Lung microvascular endothelial cell (primary cell): ENCODE measurements at places on chromosomes 13 and 19.

DNA sequence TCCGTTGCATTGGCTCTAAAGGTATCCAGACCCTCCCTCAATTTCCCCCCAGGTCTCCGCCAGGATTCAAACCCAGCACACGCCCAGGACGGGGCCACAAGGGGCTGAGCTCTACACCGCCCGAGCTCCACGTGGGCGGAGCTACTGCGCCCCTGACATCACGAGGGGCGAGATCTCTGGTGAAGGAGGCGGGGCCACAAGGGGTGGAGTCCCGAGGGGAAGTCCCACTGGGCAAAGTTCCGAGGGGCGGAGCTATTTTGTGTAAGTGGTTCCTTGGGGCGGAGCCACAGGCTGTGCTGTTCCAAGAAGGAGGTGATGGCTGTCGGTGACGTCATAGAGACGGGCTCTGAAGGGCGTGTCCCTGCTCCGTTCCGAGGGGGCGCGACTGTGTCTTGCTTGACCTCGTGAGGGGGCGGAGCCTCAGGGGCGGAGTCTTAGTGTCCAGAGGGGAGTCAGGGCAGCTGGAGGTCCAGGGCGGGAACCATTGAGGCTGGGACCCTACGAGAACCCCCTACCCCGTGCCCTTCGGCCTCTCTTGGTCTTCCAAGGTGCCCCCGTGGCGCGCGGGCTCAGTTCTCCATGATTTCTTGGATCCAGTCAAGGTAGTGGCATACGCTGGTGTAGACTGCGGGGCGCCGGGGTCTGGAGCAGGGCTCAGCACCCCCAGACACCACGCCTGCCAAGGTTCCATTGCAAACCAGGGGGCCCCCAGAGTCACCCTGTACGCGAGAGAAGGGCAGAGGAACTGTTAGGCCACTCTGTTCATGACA, 1.3 kb upstream of the KLK8 start:
- no peak for DNase-seq

GRCh38 chr13:101536079-101536478, 83.6 kb downstream of the ITGBL1 start:
- DNase-seq, result no peak

DNA sequence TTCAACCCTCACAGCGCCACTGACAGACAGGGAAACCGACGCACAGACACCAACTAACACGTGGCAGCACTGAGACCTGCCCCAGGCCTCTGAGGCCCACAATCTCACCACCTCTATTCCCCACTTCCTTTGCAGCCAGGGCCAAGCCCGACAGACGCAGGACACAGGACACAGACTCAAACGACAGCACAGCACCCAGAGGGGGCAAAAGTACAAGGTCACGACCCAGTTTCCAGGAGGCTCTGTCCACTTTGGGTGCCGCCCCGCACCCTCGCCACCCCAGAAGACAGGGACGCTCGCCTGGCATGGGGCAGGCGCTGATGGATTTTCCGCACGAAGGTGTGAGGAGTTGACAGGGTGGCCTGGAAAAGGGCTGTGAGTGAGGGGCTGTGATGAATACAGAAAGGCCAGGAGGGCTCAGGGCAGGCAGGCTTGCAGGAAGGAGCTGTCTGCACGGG, 48.8 kb downstream of the MLLT1 start:
- DNase-seq, result no peak

GRCh38 chr19:5298471-5298901, 42.1 kb downstream of the PTPRS start:
- no peak for DNase-seq

DNA sequence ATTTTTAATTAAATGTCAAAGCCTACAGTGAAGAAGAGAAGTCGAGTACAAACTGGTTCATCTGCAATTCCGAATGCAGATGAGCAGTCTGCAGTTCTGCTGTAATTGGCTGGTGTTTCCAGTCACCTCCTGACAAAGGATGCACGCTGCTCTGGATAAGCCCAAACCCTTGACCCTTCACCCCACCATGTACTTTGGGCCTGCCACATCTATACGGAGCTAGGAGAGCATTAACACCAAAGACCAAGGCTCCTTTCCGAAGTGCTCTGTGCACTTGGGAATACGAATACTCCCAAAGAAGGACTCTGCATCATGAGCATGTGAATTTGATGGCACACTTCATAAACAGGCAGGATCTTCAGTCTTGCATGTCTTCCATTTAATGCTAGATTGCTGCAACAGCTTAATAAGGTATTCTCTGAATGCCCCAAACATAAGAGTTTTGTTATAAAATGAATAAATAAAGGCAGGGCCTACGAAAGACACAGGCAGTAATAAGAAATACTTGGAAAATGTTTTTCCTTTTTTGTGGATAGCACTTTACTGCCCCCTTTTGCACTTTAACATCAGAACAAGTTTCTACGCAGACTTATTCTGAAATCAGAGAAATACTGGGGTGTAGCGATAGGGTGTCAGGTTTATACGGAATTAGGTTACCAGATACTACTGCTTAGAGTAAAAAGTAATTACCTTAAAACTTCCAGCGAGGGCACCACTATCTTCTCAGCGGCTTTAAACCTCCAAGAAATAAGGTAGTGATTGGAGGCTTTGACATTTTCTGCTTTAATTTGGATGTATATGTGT, 15.0 kb downstream of the EFNB2 start:
- peak; percentile 58 for DNase-seq

GRCh38 chr19:1357531-1358109, 26.1 kb upstream of the NDUFS7 start:
- no peak for DNase-seq

- DNase-seq, result no peak
These were observed 283.3 kb downstream of the FOXO1 start for GRCh38 chr13:40383132-40383531.

DNA sequence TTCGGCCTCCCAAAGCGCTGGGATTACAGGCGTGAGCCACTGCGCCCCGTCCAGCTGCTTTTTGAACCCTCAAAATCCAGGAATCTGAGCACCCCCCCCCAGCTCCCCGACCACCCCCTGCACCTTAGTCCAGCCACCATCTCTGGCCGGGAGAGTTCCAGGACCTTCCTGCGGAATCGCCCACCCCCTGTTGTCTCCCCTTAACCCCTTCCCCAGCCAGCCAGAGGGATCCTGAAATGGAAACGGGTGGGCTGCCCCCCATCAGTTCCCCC, 772 bp upstream of the MBD3 start:
- DNase-seq, result no peak

- no peak for DNase-seq
These were observed 47.3 kb upstream of the GPR183 start for GRCh38 chr13:99354371-99354951.

DNA sequence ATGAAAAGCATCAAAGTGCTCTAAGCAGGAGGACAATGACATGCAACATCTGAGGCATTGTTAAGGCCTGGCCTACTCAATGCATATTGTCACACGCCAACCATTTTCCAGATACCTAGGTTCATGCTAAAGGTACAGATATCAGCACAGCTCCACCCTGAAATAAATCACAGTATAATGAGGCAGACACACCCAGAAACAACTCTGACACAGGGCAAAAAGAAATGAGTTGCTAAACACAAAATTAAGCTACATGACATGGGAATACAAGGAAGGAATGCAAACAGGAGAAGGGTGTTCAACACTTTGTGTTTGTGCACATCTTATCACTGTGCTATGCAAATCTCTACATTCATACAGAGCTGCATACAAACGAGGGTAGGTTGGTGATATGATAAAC, 86.5 kb downstream of the EPSTI1 start:
- no peak for DNase-seq

DNA sequence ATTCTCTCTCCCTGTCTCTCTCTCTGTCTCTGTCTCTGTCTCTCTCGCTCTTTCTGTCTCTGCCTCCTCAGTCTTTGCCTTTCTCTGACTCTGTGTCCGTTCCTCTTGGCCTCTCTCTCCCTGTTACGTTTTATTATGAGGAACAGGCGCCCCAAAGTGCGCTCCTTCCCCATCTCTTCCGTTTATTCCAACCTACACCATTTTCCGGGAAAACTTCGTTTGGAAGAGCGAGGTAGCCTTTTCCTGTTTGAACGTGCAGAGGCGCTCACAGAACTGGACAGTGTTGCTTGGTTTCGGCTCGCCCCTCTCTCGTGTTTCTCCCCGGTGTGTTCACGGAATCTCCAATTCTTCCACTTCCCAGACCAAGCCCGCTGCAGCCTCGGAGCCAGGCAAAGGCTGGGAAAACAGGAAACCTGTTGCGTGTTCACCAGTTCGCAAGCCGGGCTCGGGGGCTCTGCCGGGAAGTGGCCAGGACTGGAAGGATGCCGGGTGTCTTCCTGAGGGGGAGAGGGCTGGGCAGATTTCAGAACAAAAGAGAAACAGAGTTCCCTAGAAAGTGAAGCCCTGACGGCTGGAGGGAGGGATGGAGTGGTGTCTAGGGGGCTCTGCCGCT, 605 bp downstream of the TMEM255B start:
- DNase-seq, result peak; percentile 83

GRCh38 chr13:91719033-91719432, 320.6 kb downstream of the GPC5 start:
- no peak for DNase-seq

GRCh38 chr13:46587807-46588418, 34.9 kb downstream of the LRCH1 start:
- DNase-seq, result no peak

- peak; percentile 5 for DNase-seq
These were observed 1082.6 kb downstream of the EFNB2 start for GRCh38 chr13:105452895-105453294.

DNA sequence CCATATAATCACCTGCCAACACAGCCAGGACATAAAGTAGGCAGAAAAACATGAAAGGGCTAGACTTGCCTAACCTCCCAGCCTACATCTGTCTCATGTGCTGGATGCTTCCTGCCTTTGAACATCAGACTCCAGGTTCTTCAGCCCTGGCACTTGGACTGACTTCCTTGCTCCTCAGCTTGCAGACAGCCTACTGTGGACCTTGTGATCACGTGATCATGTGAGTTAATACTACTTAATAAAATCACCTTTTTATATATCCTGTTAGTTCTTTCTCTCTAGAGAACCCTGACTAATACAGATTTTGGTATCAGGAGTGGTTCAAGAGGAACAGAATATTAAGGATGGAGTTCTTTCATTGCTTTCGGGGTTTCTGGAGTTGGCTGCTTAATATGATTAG, 2867.6 kb downstream of the PCDH9 start:
- DNase-seq, result no peak

GRCh38 chr13:40200273-40200978, 466.0 kb downstream of the FOXO1 start:
- DNase-seq, result no peak

- DNase-seq, result no peak
These were observed 106.0 kb downstream of the USP12 start for GRCh38 chr13:27065582-27065981.

GRCh38 chr13:42328672-42329071, 56.7 kb downstream of the AKAP11 start:
- DNase-seq, result no peak

DNA sequence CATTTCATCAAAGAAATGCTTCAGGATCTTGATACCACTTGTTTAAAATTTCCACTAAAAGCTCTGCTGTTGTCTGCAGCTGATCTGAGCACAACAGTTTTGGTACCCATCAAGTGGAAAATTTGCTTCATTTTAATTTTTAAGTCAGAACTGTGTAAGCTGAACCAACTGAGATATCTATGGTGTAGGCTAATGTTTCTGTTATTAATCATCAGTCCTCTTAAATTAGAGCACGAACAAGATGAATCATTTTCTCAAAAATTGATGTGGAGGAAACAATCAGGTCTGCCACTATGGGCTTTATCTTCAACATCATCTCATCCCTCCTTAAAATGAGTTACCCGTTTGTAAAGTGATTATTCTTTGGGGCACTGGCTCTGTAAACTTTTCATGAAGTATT, 221.5 kb upstream of the NBEA start:
- DNase-seq, result no peak

DNA sequence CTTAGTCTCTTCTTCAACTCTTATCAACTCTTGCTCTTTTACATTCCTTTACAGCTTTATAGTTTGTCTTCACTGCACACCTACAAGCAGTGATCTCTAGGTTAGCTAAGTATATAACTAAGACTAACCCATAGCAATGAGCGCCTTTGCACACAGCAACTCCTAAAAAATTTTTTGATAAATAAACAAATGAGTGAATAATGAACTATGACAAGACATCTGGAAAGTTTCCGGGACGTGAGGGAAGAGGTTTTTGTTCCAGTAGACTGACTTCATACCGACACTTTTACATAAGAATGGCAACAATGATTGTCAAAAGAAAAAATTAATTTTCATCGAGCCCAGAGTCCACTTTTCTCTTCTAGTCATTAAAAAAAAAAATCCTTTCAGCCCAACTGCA, 98.3 kb downstream of the ELF1 start:
- DNase-seq, result no peak

DNA sequence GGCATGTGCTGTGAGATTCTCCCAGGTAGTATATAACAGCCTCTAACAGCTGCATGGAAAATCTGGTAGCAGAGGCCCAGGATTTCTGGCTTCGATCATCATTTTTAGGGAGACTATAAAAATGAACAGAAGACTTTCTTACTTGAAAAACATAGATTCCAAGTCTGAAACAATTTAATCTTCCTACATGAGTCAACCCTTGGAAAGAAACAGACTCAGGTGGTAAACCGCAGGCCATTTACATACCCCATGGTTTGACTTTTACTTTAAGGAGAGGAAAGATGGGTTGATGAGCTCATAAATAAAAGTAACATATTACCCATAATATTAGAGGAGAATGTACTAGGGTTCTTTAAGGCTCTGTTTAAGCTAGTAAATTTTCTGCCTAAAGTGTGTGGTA, 121.6 kb downstream of the CYSLTR2 start:
- no peak for DNase-seq

- DNase-seq, result no peak
These were observed 857.4 kb downstream of the OLFM4 start for GRCh38 chr13:53885997-53886396.

DNA sequence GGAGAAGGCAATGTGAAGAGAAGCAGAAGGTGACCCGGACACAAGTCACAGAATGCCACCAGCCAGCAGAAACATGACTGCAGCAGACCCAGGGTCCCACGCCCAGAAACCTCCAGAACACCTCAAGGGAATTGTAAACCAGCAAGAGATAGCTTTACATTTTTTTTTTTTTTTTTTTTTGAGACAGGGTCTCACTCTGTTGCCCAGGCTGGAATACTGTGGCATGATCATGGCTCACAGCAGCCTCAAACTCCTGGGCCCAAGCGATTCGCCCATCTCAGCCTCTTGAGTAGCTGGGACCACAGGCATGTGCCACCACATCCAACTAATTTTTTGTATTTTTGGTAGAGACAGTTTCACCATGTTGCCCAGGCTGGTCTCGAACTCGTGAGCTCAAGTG, 10.5 kb upstream of the CEACAM20 start:
- DNase-seq, result no peak
